Hippocampal formation (tissue), 2 donors: ENCODE measurements at places on chromosomes 6 and 20.

GRCh38 chr6:115004982-115005381, 662.2 kb upstream of the HS3ST5 start:
- no peak for DNase-seq

- no peak for DNase-seq
Measured at GRCh38 chr6:130514712-130515111, 148.9 kb downstream of the TMEM200A start.

- DNase-seq = no peak
Measured at GRCh38 chr6:18101271-18101670, 21.2 kb downstream of the NHLRC1 start.

GRCh38 chr6:104623052-104623690, 236.5 kb downstream of the HACE1 start:
- no peak for DNase-seq

DNA sequence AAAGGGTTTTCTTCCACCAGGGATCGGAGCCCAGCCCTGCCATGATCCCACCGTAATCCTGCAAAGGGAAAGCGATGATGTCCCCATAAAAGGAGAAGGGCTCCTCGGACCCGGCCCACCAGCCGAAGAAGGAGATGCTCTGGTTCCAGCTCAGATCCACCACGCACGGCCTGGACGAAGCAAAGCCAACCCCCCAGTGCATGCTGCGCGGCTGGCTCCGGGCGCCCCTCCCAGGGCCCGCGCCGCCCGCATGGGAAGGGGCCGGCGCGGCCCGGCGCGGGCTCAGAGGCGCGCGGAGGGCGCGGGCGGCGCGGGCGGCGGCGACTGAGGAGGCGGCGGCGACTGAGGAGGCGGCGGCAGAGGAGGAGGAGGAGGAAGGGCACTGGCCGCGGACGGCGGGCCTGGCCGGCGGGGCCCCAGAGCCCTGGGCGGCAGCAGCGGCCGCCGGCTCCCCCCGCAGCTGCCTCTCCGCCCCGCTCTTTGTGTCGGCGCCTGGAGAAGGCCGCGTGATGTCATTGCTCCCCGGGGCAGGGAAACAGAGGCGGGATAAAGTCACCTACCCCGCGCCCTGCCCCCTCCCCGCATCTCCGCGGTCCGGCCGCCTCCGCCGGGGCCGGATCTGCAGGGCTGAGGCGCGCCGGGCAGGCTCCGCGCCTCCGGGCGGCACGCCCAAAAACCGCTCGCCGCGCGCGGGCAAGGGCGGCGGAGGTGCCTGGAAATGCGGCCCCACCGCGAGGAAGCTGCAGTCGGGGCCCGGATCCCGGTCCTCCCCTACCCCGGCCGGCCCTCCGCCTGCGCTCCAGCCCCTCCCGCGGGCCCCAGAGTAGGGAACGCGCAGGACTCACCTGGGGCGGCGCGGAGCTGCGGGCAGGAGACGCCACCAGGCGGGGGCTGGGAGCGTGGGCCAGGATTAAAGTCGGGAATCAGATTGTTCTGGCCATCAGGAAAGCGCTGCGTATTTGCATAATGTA, at the start of gene FAXC:
Gene FAXC (minus strand): TSS at position 504 of the 971 bp plus-strand sequence. CDS start 302 bp downstream, at position 202.
- peak; percentile 20 for DNase-seq

DNA sequence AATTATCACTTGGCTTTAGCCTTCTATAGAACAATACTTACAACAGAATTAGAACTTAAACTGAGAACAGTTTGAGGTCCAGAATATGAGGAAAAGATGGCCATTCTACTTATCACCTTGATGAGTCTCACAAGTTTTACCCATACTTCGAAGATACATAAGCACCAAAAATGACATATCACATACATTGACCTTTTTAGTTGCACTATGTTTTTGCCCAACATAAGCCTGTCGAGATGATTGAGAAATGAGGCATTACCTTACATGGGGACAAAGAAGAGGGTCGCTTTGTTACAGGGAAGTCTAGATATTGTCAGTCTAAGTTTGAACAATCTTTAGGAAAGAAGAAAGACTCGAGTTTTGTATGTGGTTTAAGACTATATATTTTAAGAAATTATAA, 48.4 kb upstream of the MEI4 start:
- no peak for DNase-seq

DNA sequence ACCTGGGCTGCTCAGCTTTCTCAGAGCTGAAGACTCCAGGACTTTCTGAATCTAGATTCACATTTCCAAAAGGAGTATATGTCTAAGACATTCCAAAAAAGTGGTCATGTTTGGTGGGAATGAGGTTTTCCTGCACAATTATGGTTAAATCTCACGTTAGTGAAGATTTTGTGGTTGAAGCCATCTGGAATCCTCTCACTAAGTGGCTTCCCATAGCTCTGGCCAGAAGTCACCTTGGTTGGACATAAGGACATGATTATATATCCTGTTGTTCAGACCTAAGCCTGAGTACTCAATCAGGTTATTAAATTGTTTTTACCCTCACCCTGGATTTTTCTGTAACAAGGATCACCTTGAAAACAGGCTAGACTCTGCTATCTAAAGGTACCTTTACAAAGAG, 176.1 kb upstream of the PLN start:
- DNase-seq = no peak

DNA sequence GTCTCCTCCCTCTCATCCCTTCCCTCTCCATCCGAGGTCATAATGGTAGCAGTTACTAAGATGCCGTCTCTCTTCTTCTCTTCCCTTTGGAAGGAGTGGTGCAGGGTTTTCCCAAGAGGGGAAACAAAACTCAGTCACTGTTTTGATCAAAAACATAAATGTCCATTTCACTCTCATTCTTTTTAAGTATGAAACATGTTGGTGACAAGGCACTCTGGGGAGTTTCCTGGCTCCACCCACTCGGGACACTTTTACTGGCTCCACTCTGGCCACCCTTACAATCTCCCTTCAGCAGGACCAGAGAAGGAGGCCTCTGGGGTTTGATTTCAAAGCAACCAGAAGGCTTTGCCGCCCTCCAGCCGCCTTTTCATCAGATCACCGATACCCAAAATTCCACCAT, 57.0 kb downstream of the FGD2 start:
- DNase-seq = no peak

- no peak for DNase-seq
Measured at GRCh38 chr6:159866286-159867247, 24.2 kb upstream of the MAS1 start.

DNA sequence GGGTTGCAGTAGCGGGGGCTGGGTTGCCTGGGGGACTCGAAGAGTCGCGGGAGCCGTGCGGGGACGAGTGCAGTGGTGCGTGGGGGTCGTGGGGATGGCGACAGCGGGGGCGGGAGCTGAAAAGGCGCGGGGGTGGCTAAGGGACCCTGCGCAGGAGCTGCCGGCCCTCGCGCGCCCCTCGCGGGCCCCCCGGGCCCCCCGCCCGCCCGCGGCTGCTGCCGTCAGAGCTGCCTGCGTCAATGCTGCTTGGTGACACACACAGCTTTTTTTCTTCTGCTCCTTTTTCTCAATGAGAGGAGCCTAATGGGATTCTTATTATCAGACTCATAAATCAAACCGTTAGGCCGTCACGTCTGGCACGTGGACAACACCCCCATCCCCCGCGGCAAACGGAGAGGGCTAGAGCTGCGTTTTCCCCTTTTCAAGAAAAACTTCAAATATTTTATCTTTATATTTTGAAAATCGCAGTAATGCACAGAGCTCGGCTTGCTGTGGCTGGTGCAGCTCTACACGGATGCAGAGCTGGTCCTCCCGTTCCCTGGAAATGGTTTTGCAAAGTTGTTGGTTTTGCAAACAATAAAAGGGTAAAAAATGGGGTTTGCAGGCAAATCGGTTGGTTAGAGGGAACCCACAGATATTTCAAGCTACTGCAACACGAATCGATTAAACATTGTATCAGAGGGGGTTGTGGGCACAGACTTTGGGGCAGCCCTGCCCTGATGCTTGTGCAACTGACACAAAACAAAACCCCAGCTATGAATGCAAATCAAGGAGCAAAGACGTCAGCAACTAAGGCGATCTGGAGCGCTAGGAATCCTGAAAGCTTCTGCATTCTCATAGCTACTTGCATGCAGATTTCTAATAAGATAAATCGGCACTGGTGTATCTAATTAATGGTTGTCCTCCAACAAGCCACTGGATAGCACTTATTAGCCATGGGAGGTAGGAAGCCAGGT, 161.4 kb downstream of the TBXT start:
- peak; percentile 49 for DNase-seq

DNA sequence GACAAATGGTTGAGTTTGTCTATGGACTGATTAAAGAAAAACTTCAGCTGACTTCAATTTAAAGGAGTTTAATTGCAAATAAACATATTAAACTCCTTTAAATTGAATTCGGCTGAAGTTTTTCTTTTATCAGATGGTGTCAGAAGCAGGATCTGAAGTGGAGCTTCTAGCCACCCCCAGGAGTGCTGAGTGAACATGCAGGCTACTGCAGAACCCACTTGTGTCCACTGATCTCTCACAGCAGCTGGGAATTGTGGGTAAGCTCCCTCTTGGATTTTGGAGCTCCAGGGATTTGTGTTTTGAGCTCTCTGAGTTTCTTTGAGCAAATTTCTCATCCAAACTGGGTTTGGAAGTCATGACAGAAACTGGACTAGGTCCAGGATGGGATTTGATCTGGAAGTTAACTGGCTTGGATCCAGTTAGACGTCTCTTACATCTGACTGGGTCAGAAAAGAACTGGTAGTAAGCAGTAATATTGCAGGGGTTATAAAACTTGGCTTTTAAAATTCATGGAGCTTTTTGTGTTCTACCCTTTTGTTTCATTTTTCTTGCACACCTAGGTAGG, 95.8 kb upstream of the UST start:
- no peak for DNase-seq

- DNase-seq = no peak
Measured at GRCh38 chr6:166476061-166476591, 93.4 kb upstream of the MPC1 start.

DNA sequence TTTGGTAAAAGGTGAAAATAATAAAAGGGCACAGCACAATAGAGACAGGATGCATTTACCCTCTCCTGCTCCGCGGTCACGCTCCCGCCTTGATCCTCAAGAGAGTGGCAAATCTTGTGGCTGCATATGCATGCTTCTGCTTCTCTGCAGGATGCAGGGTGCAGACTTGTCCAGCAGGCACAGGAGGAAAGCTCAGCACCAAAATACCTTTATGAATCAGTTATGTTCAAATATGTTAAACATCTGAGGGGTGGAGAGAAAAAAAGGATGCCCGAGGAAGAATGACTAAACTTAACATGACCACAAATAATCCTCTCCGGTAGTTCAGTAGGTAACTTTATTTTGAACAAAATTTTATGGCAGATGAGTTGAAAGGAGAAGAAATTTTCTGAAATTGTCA, 366.1 kb upstream of the SOX4 start:
- no peak for DNase-seq

DNA sequence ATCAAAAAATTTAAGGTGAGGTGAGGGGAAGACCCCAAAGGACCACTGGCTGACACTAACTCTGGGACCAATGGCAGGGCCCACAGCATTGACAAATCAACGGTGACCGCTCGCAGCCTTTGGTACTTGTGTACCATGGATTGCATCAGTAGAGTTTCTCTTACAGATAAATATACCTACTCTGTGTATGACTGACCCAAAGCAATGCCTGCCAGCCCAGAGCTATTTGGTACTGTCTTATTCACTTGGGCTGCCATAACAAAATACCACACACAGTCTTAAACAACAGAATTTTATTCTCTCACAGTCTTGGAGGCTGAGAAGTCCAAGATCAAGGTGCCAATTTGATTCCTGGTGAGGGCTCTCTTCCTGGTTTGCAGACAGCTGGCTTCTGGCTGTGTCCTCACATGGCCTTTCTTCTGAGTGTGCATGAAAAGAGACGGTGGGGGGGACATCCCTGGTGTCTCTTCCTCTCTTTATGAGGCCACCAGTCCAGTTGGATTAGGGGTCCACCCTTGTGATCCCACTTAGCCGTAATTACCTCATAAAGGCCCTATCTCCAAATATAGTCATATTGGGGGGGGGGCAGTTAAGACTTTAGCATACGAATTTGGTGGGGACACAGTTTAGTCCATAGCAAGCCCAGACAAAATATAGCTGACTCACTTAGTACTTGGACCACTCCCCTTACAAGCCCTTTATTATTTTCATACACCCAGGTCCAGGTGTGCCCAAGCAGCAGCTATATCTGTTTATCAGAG, 336.3 kb downstream of the CD83 start:
- no peak for DNase-seq

- DNase-seq = no peak
Measured at GRCh38 chr20:25258476-25258805, 10.6 kb downstream of the PYGB start.

GRCh38 chr6:24926192-24926591, 9.6 kb downstream of the RIPOR2 start:
- no peak for DNase-seq

DNA sequence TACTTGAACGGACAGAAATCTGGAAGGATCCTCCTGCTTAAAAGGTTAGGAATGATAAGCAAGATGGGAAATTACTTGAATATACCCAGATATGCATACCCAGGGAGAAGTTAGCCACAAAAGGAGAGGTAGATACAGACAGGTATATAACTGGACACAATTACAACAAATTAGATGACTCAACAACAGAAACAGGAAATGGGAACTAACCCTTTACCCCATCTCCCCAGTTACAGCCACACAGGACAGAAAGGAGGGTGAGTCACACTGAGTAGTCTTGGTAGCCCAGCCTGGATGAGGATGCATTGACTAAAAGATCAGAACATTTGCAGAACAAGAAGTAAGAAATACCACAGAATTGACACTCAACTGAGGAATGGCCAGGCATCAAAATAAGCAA, 61.2 kb downstream of the C6orf52 start:
- no peak for DNase-seq

- no peak for DNase-seq
Measured at GRCh38 chr6:38156818-38157565, 337.5 kb downstream of the ZFAND3 start.

DNA sequence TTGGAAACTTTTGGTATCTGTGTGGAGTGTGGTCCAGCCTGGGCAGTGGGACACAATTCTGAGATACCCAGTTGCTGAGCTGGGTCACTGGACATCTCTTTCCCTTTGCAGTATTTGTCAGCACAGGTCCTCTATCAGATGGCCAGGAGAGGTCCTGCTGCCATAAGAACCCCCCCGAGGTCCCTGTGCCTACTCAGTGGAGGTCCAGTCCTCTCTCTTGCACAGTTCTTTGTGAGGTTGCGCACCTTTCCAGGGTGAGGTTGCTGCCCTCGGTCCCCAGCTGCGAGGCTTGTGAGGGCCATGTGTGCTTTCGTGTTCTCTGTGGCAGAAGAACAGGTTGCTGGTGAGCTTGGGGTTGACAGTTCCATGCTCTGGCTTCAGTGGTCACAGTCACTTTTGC, 320.6 kb downstream of the QKI start:
- no peak for DNase-seq

GRCh38 chr6:42419490-42420280, 32.0 kb downstream of the TRERF1 start:
- no peak for DNase-seq
